SJSA1 (cell line): ENCODE measurements at places on chromosomes 3 and 15. TPM values are rescaled to one million over a fixed set of nuclear protein-coding genes. Genes with fewer than 3 reads are reported as not detected.

DNA sequence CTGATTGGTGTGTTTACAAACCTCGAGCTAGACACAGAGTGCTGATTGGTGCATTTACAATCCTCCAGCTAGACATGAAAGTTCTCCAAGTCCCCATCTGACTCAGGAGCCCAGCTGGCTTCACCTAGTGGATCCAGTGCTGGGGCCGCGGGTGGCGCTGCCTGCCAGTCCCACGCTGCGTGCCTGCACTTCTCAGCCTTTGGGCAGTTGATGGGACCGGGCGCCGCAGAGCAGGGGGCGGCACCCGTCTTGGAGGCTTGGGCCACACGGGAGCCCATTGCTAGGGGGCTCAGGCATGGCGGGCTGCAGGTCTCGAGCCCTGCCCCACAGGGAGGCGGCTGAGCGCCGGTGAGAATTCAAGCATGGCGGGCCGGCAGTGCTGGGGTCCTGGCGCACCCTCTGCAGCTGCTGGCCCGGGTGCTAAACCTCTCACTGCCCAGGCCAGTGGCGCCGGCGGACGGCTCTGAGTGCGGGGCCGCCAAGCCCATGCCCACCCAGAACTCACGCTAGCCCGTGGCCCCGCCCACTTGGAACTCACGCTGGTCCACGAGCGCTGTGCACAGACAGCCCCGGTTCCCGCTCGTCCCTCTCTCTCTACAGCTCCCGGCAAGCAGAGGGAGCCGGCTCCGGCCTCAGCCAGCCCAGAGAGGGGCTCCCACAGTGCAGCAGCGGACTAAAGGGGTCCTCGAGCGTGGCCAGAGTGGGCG, 6.6 kb upstream of the TBL1XR1 start:
- no peak for DNase-seq
- H3K27me3 ChIP-seq, result no peaks in the 10 kb centered on the region
- H3K4me1 ChIP-seq, result peaks cover 23% of the 10 kb centered on the region
- H3K27ac ChIP-seq, result no peak overlapping the region

DNA sequence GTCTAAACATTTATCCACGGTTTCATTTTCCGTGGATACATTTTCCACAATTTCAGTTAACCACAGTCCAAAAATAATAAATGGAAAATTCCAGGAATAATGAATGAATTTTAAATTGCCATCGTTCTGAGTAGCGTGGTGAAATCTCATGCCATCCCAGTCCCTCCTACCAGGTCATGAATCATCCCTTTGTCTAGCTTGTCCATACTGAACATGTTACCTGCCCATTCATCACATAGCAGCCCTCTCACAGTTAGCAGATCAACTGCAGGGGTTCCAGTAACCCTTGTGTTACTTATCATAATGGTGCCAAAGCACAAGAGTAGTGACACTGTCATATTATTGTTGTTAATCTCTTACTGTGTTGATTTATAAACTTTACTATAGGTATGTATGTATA, 124.5 kb downstream of the GSK3B start:
- no peak for DNase-seq
- H3K4me1 ChIP-seq, result no peaks in the 10 kb centered on the region; the same call in 1 of the 2 replicates
- no peak overlapping the region for H3K27ac ChIP-seq
- no peaks in the 10 kb centered on the region for H3K27me3 ChIP-seq

DNA sequence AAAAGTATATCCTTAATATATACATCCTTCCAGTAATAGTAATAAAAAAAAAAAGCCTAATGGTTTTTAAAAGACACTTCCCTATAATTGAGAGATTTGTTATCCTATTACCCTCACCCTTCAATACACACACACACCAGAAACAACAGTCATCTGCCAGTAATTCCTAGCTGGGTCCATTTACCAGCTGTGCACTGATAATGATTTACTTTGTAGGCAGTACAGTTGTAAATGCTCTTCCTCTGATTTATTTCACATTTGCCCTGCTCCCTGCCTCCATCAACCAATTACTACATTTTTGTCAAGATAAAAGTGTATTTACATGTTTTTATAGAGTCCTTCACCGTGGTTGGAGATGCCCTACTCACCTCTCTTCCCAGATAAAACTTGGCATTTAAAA, 12.4 kb downstream of the TPM1 start:
- H3K36me3 ChIP-seq, result peaks cover 98% of the 10 kb centered on the region
- H3K27ac ChIP-seq, result 0 out of 2 replicates have a peak overlapping the region, but pooled peaks have one; percentile 10
- peaks cover 64% of the 10 kb centered on the region for H3K4me1 ChIP-seq

DNA sequence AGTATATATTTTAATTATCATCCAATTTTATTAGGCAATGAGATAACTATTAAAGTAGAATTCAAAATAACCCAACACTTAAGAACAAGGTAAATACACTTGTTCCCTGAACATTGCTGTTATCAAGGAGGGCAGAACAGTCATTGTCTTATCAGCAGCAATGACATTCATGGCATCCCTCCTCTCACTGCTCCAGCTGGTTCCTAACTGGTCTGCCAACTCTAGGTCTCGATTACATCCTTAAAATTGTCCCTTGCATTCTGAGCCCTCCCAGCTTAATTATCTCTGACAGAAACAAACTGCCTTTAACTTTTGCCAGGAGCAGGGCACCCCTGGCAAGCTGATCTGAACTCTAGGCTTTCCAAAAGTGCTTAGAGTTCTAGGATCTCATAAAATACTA, 14.0 kb upstream of the DYNC1LI1 start:
- no peaks in the 10 kb centered on the region for H3K36me3 ChIP-seq
- DNase-seq, result no peak
- no peaks in the 10 kb centered on the region for H3K27me3 ChIP-seq
- H3K4me3 ChIP-seq, result no peak overlapping the region
- H3K4me1 ChIP-seq, result peaks cover 16% of the 10 kb centered on the region

Gene NANOGP8
- total RNA-seq, result not detected in 2 replicates

GRCh38 chr15:57792724-57793449, 86.4 kb downstream of the POLR2M start:
- H3K27ac ChIP-seq, result no peak overlapping the region
- H3K36me3 ChIP-seq, result no peaks in the 10 kb centered on the region
- H3K4me3 ChIP-seq, result no peak overlapping the region

Gene LOXL1
- 8.3 and 10.1 TPM in 2 replicates for total RNA-seq
